ENCODE measurements at places on chromosomes 6 and 20.

GRCh38 chr6:133877116-133877515 is 11.8 kb upstream of the TCF21 start:
- no peaks in the 10 kb centered on the region for H3K36me3 ChIP-seq
- DNase-seq, result no peak
- H3K4me3 ChIP-seq, result no peak overlapping the region
- H3K27ac ChIP-seq, result no peak overlapping the region
- H3K27me3 ChIP-seq, result no peaks in the 10 kb centered on the region

GRCh38 chr6:113281014-113281413 is 576.1 kb upstream of the MARCKS start:
- no peaks in the 10 kb centered on the region for H3K27me3 ChIP-seq
- DNase-seq, result no peak
- no peaks in the 10 kb centered on the region for H3K36me3 ChIP-seq
- H3K4me3 ChIP-seq, result no peak overlapping the region

- no peak overlapping the region for H3K4me3 ChIP-seq
- H3K27me3 ChIP-seq, result no peaks in the 10 kb centered on the region
- H3K4me1 ChIP-seq, result no peaks in the 10 kb centered on the region
- no peaks in the 10 kb centered on the region for H3K36me3 ChIP-seq
- peak overlapping the region; percentile 60 for H3K27ac ChIP-seq
These were observed 326.6 kb upstream of the RNF24 start for GRCh38 chr20:4341804-4342485.

DNA sequence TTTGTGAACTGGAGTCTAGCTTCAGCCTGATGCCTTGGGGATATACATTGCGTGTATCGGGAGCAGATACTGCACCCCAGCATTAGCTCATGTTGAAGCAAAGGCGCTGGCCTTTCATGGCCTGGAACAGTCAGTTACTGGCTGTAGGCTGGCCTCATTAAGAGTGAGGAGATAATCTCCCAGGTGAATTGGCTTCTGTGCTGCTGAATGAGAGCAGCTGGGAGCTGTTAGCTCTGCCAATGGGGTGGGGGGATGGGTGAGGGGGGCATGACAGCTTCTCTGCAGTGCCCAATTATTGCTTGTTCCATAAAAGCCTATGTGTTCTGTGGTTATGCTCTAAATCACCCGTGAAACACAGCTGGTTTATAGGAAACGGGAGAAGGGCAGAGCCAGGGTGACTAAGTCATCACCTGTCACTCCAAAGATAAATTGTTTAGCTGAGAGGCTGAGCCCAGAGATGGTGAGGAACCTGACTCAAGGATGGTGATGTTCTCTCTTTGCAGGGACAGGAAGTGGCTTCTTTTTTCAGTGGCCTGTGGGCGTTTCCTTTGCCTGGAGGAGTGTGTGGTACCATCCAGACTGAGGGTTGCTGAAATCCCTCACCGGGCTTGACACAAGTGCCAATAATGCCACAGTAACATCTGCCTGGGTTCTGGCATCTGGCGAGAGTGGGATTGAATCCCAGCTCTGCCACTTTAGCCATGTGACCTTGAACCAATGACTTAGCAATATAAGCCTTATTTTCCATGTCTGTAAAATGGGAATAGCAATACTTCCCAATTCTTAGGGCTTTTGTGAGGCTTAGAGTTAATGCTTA is 170.8 kb downstream of the BCAS1 start:
- no peaks in the 10 kb centered on the region for H3K4me1 ChIP-seq
- H3K27me3 ChIP-seq, result no peaks in the 10 kb centered on the region
- DNase-seq, result peak; percentile 72
- peak overlapping the region; percentile 71 for H3K27ac ChIP-seq

DNA sequence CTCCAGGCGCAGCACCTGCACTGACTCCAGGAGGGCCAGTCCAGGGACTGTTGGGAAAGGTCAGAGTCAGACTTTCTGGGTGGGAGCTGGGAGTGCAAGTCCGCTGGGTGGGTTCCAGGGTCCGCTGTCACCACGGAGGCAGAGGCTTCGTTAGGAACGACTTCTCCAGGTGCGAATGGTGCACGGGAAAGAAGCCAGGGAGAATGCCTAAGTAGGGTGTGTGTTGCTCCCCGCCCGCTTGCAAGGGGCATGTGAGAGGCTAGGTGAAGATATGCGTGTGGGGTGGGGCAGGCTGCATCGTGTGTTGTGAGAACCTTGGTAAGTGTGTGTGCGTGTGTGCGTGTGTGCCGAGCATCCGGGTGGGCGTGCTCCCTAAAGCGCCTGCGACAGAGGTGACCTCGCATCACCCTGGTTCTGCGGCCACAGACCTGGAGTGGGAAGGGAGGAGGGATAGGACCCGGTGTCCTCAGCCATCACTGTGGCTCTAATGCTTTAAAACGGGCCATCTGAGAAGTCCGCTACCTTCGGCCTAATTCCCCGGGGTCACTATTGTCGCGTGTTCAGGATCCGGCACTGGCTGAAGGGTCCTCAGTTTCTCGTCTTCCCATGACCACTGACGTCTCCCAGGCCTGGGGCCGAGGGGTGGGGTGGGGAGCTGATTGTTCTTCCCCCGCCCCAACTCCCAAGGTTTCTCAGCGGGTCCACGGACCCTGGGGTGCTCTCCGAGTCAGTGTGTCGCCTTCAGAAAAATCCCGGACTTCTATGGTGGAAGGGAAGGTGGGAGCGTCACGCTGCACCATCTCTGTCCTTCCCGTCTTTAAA is 6.1 kb downstream of the SLC32A1 start:
- no peaks in the 10 kb centered on the region for H3K4me1 ChIP-seq
- no peak for DNase-seq
- peaks cover 41% of the 10 kb centered on the region for H3K27me3 ChIP-seq
- H3K36me3 ChIP-seq, result no peaks in the 10 kb centered on the region
- no peak overlapping the region for H3K27ac ChIP-seq

GRCh38 chr6:50925548-50925947 is 106.9 kb downstream of the TFAP2B start:
- no peak for DNase-seq
- no peak overlapping the region for H3K27ac ChIP-seq
- no peak overlapping the region for H3K4me3 ChIP-seq
- H3K36me3 ChIP-seq, result no peaks in the 10 kb centered on the region
- no peaks in the 10 kb centered on the region for H3K4me1 ChIP-seq

- no peaks in the 10 kb centered on the region for H3K27me3 ChIP-seq
- no peak overlapping the region for H3K27ac ChIP-seq
- no peak for DNase-seq
- H3K4me3 ChIP-seq, result no peak overlapping the region
These were observed 94.8 kb upstream of the PMEPA1 start for GRCh38 chr20:57804470-57805250.
